ENCODE measurements at places on chromosomes 4 and X. TPM values are rescaled to one million over a fixed set of nuclear protein-coding genes. Genes with fewer than 3 reads are reported as not detected.

ERCC6L gene
- 4.2 TPM for total RNA-seq

ASB12 gene
- total RNA-seq, result not detected

FREM3 gene
- not detected for total RNA-seq

MAP7D2 gene
- 0.15 TPM for total RNA-seq

PABPC5 gene
- total RNA-seq, result 1.2 TPM

LUZP4 gene
- total RNA-seq, result not detected

SYTL4 gene
- total RNA-seq, result 20.4 TPM

ABLIM2 gene
- total RNA-seq, result under 0.01 TPM

TIMM8A gene
- 5.2 TPM for total RNA-seq

GIMD1 gene
- not detected for total RNA-seq

USP51 gene
- total RNA-seq, result 1.7 TPM

NOX1 gene
- total RNA-seq, result not detected

HPGDS gene
- total RNA-seq, result not detected

F8A2 gene
- not detected for total RNA-seq

ITIH6 gene
- total RNA-seq, result not detected

FAM236D gene
- total RNA-seq, result not detected

ZDHHC15 gene
- total RNA-seq, result not detected

SFRP2 gene
- total RNA-seq, result not detected

GLRA3 gene
- total RNA-seq, result not detected

DDIT4L gene
- total RNA-seq, result 2.9 TPM

GAGE12D gene
- total RNA-seq, result not detected

IBSP gene
- total RNA-seq, result not detected

POU4F2 gene
- not detected for total RNA-seq

Measured in epithelial cell of umbilical artery (primary cell).